AML-193 (cell line): ENCODE measurements at places on chromosomes 1 and 21.
A peak's percentile ranks its signal among the peaks of the same experiment; 100 is the strongest.

DNA sequence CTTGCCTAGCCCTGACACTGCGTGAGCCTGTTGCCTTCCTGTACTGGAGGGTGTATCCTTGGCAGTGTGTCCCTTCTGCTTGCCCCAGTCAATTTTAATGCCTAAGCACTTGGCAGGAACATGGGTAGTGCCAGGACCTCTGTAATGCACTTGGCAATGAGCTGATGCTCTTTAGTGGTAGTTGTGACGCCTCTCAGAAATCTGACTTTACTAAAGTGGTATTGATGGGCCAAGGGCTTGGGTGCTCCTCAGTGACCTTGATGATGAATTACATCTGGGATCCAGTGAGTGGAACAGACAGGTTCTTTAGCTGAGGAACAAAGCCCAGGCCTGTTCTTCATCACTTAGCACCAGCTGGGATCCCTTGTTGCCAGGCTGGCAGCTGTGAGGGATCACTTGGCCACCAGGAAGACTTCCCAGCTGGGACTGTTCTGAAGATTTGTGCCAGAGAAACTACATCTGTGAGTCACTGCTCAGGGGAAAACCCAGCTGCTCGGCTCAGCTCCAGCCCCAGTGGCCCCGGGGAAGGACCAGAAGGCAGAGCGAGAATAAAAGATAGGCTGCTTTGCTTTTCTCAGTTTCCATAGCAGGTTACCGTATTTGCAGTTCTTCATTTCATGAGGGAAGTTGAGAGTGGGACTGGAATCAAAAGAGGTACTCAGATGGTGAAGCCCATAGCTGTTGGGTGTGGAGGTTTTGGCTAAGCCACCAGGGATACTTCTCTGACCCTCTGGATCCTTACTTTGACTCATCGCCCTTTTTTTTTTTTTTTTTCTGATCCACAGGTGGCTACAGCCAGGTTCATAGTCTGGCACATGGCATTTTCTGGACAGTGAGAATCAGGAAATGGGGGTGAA lies 28.5 kb upstream of the KCNA2 start:
- no peak for DNase-seq

GRCh38 chr21:35963920-35964451 lies 96.3 kb downstream of the SETD4 start:
- no peak for DNase-seq

- peak; percentile 59 for DNase-seq
These were observed at the start of gene HEYL for GRCh38 chr1:39639305-39640130. Gene HEYL, minus strand, starts transcription at chr1:39639643. Its CDS starts 18 bp downstream, at chr1:39639625.

DNA sequence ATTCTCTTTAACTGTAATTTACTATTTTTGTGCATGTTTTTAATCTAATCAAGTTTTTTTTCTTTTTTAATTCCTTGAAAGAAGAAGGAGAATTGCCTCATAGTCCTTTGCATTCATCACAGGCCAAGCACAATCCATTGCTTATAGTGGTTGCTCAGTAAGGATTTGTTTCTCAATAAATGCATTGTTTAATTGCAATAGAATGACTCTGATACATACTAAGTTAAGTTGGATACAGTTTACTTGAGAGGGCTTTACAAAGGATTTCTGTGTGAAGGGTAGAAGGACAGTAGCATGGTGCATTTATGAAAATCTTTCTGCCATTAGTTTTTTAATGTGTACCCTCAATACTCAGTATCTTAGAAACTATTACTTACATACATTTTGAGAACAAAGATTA lies 186.2 kb downstream of the LRRIQ3 start:
- DNase-seq = no peak

DNA sequence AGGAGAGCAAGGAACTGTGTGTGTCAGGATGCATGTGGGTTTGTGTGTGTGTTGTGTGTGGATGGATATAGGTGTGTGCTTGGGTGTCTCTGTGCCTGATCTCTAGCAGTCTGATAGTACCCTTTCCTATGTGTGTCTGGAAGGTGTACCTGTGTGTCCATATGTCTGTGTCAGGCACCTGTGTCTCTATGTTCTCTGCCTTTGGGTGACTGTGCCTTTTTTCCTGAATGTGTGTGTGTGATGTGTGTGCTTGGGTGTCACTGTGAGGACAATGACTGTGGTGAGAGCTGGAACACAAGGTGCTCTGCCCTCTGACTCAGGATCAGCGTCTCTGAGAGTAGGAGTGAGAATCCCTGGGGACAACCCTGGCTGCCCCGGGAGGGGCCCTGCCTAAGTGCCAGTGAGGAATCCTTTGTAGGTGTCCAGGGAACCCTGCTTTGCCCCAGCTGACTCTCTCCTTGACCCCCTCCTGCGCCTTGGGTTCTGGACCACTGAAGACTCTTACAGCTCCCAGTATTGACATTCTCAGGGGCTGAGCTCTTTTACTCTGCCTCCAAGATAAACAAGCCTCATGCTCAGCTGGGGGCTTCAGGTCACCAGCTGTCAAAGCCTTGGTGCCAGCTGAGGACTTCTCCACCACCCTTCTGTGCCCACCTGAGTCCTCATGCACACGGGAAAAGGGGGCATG lies 735 bp upstream of the EFNA3 start:
- DNase-seq = no peak
